HCEC 1CT (cell line): ENCODE measurements at places on chromosomes 4 and X.

DNA sequence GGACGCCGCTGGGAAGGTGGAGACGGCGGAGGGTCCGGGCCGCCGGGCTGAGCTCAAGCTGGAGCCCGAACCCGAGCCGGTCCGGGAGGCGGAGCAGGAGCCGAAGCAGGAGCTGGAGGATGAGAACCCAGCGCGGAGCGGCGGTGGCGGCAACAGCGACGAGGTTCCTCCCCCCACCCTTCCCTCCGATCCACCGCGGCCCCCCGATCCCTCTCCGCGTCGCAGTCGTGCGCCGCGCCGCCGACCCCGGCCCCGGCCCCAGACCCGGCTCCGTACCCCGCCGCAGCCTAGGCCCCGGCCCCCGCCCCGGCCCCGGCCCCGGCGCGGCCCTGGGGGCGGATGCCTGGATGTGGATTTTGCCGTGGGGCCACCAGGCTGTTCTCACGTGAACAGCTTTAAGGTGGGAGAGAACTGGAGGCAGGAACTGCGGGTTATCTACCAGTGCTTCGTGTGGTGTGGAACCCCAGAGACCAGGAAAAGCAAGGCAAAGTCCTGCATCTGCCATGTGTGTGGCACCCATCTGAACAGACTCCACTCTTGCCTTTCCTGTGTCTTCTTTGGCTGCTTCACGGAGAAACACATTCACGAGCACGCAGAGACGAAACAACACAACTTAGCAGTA lies 483 bp downstream of the USP27X start:
- DNase-seq: no peak

DNA sequence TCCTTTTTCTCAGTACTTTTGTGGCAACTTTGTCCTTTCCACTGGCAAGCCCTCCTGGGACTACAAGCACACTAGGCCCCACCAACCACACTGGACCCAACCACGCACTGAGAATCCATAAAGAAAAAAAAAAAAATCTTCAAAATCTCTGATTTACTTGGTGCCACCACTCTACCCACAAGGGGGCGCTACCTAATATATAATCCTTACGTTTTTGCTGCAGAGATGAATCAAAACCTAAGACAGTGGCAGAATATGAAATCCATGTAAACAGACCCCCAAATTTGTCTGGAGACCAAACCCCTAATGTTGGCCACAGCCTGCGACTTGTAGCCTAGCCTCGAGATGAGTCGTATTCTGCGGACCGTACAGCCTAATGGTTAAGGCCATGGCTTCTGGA lies 63.5 kb upstream of the ARHGAP36 start:
- no peak for DNase-seq

- no peak for DNase-seq
These were observed 99.7 kb upstream of the SLC7A11 start for GRCh38 chr4:138341739-138342415.

DNA sequence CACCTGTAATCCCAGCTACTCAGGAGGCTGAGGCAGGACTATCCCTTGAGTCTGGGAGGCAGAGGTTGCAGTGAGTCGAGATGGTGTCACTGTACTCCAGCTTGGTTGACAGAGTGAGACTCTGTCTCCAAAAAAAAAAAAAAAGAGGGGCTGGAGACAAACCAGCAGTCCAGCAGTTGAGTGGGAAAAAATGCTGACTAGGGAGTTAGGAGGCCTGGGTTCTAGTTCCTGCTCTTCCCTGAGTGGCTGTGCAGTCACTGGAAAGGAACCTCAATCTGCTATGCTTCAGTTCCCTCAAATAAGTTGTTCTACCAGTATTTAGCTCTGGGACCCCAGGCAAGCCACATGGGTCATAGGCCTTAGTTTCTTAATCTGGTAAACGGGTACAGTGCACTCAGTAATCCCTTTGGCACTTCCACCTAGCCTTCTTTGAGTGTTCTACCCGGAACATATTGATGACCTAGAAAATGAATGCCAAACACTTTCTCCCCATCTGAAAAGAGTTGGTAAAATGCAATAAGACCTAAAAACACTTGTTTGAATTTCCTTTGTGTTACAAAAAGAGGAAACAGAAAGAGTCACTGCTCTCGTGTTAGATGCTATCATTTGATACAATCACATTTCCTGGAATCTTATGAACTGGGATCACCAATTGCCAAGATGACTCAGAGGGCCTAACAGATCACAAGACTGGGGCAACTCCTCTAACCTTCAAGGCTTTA lies 99.3 kb upstream of the EGFL6 start:
- DNase-seq: peak; percentile 87

GRCh38 chr4:60846678-60847077 lies 353.4 kb upstream of the ADGRL3 start:
- DNase-seq: no peak

DNA sequence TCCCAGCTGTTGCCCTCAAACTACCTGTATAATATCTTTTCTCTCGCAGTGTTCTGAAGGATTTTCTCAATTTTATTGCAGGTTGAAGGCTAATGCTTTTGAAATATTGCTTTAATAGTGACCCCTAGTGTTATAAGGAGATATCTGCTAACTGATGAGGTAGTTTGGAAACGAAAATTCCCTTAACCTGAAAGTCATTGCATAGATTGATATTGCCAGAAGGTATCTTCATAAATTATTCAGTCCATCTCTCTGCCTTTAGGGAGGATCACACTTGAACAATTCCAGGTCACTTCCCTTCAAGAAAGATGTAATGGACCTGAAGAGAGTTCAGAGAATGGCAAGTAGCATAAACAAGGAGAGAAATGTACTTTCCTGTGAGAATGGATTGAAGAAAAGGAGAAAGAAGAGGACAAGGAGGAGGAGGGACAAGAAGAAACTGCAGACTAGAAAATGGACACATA lies 44.1 kb downstream of the TIGD4 start:
- DNase-seq: peak; percentile 18

DNA sequence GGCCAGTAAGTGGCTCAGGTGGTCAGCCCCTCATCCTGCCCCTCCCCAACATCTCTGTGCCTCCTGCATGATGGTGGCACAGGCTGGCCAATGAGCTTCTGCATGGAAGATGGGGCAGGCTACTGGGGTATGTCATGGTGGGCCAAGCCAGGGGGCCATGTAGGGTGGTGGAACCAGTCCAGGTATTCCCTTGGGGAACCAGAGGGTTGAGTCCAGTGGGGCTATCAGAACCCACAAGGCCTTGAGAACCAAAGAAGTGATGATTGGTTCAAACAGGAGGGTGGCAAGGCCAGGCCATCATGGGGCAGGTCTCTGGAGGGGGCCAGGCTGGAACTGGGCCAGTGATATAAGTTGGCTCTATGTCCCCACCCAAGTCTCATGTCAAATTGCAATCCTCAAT lies 18.8 kb upstream of the PPP2R2C start:
- DNase-seq: no peak

- no peak for DNase-seq
These were observed 238.8 kb downstream of the GRIA3 start for GRCh38 chrX:123422875-123423274.

DNA sequence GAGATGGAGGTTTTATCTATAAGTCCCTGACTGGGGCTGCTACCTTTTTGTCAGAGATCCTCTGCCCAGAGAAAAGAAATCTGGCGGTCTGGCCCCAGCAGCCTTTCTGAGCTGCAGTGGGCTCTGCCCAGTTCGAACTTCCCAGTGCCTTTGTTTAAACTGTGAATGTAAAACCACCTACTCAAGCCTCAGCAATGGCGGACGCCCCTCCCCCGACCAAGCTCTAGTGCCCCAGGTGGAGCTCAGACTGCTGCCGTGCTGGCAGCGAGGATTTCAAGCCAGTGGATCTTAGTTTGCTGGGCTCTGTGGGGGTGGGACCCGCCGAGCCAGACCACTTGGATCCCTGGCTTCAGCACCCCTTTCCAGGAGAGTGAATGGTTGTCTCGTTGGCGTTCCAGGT lies 121.8 kb downstream of the TSPAN5 start:
- no peak for DNase-seq

GRCh38 chr4:144648042-144648441 lies 2.1 kb downstream of the HHIP start:
- DNase-seq: no peak

- DNase-seq: no peak
These were observed 93.6 kb upstream of the RASGEF1B start for GRCh38 chr4:81565142-81565870.
